GM12864 (cell line): ENCODE measurements at places on chromosomes 1 and 21.
A peak's percentile ranks its signal among the peaks of the same experiment; 100 is the strongest.

DNA sequence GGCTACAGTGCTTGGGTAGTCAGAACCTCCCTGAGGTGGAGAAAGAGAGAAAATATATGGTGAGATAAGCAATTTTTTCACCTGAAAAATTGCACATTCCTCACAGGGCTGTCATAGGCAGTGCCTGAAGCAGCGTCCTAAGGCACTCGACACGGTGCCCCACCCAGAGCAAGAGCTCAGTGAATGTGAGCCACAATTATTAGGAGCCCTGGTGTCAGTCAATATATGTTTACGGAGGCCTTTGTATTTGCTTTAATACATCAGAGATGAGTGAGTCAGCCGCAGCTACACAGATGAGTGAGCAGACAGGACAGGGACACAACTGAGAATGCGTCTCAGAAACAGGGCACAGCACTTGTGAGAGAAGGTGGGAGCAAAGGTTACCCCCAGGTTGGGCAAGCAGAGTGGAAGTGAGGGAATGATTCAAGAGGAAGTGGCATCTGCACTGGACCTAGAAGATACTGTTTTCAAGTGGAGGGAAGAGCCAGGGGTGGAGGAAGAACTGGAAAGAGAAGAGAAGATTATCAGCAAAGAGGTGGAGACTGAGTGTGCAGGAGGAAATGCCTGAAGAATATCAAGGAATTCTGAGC, 5.2 kb upstream of the PIGC start:
- no peak for DNase-seq

DNA sequence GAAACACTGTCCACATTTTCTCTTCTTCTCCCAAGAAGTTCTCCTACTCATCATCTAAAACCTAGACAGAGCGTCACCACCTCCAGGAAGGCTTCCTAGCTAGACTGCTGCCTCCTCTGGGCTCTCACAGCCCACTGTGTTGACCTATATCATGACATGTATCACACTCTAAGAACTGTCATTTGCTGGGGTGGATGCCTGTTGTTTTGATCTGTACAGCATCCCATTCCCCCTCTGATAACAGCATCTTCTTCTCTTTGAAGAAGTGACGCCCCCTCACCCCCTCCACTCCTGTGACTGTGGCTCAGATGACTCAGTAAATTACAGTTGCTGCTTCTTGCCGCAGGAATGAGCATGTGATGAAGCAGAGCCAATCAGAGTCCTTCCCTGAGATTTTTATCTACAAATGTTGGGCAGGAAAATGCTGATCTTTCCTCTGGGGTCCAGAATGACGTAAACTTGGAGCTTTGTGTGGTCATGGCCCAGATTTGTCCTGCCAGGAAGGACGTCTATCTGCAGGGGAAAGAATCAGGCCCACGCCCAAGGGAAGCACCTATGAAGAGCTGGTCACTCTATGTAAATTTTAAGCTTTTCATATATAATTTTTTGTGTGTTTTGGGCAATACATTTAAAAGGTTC, 28.0 kb upstream of the FOXO6 start:
- DNase-seq = no peak

- no peak for DNase-seq
Observed at GRCh38 chr1:201212056-201212455, 21.4 kb downstream of the IGFN1 start.

- DNase-seq = no peak
Observed at GRCh38 chr1:22611530-22611947, 24.9 kb upstream of the C1QA start.

DNA sequence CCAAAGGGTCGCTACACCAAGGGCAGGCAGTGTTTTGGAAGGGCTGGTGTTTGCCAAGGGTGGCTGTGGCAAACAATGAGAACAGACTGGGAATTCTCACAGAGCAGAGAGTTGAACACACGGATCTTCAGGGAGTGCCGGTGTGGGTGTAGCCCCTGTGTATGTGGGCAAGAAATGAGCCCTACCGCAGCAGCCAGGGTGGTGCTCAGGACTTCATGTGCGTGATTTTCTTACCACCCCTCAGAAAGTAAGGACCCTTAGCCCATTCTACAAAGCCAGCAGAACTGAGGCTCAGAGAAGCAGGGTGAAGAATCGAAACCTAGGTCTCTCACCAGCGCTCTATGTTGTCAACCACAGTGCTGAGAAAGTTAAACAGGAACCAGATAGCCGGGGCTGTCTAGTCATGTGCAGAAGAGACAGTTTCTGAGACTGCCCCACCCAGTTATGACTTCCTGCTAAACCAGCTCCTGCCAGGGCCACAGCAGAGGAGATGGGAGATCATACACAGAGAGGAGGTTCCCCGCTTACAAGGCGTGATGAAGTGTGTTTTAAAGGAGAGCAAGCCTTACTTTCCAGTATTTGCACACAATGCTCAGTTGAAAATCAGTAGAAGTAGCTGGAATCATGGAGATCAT, 21.9 kb upstream of the MORC3 start:
- peak; percentile 89 for DNase-seq

DNA sequence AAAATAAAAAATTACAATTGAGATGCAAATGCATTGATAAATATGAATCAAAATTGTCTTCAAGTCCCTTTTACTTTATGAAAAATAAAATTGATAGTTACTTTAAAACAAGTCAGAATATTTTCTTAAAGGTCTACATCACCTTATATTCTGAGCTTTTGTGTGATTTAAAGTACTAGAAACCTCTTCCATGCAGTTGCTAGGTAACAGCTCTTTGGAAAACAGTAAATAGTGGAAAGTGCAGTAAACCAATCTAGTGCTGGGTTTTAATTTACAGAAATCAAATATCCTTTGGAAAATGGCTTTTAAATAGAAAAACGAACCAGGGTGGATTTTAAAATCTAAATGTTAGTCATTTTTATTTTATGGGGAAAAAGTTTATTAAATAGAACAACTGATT, 227.9 kb downstream of the KCNT2 start:
- DNase-seq = no peak

DNA sequence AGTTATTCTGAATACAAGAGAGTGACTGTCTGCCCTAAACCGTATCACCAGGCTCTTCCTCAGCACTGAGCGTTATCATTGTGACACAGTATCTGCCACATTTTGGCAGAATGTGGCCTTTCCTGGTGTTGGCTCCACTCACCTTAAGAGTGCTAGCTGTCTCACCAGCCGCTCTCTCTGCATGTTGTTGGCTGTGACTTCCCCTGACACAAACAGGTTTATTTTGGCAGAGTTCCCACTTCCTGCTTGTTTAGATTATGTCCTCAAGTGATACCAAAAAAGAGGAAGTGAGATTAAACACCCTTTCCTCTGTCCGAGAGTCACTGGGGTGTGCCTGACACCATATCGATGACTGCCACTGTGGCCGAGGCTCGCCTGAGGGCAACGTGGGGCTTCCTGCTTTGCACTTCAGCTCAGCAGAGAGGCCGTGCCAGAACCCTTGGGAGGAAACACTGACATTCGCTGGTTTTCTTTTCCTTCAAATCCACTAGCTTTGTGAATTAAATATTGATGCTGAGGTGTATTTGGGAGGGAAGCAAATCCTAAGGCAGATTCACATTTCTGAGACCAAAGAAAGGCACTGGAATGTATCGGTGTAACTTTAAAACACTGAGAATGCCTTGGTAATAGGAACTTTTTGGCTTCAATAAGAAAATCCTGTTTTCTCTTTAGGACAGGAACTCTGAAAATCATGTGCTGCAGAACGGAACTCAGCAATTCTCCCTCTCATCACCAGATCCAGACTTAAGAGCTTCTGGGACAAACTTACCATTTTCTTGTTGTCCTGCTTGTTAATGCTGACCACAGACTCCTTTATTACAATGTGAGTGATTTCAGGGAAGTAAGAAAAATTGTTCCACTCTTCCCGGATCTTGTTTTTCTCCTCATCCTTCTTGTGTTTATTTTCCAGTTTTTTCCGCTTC, 102.1 kb downstream of the JAK1 start:
- DNase-seq = peak; percentile 96
